ENCODE measurements at places on chromosomes 7 and 10.

- no peak for DNase-seq
Observed at GRCh38 chr7:25979605-25980004, 172.4 kb upstream of the NFE2L3 start.

DNA sequence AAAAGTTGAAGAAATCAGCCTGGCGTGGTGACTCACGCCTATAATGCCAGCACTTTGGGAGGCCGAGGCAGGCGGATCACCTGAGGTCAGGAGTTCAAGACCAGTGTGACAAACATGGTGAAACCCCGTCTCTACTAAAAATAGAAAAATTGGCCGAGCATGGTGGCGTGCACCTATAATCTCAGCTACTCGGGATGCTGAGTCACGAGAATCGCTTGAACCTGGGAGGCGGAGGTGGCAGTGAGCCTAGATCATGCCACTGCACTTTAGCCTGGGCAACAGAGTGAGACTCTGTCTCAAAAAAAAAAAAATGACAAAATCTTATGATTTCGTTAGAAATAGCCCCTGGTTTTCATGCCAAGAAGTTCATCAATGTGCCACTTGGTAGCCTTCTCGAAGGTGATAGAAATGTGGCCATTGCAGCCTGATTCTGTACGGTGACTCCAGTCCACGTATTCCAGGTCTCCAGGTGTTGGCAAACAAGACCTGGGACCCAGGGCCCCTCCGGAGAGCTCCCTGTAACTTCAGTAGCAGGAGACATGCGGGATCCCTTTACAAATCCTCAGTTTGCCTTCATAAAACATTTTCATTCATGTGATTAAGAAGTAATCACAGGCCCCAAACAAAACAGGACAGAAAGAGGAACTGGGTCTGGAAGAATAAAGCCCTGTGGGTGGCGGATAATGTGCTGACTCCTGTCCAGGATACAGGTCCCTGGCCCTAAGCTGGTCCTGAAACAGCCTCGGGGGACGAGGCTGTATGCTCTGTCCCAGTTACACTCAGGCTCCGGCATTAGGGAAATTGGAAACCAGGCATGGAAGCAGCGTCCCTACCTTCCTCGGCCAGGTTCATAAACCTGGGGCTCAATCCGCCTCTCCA is 207.3 kb upstream of the SH2B2 start:
- DNase-seq: peak; percentile 48

- DNase-seq: no peak
Observed at GRCh38 chr10:70528314-70528713, 49.7 kb downstream of the PALD1 start.

DNA sequence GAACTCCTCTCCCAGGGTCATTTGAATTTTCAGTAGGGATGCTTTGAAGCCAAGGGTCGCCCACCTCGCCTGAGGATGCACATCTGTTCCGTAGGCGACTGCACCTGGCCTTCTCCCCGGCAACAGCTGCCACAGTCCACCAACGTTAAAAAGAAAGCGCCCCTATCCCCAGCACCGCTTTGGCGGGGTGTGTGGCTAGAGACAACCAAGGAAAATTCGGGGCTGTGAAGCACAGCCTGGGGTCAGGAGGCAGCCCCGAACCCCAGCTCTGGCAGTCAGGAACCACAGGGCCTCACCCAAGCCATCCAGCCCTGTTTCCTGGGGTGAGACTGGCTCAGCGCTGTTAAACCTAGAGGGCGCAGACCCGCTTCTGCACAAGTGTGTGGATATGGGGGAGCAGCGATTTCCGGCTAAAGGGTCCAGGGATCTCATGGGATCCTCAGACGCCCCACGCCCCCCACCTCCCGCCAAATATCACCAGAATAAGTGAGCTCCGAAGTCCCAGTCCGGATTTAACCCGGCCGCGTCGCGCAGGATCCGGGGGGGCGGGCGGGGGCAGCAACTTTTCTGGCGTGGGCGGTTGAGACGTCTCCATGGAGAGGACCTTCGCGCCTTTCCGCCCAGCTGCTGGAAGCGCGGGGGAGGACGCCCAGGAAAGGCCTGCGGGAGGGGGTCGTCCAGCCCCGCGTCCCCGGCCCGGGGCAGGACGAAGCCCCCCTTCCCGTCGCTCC is 822 bp downstream of the ZC3HAV1L start:
- DNase-seq: peak; percentile 71

GRCh38 chr7:372932-373791 is 83.2 kb downstream of the FOXL3 start:
- DNase-seq: peak; percentile 74

GRCh38 chr7:133629701-133630100 is 376.8 kb downstream of the EXOC4 start:
- DNase-seq: no peak

DNA sequence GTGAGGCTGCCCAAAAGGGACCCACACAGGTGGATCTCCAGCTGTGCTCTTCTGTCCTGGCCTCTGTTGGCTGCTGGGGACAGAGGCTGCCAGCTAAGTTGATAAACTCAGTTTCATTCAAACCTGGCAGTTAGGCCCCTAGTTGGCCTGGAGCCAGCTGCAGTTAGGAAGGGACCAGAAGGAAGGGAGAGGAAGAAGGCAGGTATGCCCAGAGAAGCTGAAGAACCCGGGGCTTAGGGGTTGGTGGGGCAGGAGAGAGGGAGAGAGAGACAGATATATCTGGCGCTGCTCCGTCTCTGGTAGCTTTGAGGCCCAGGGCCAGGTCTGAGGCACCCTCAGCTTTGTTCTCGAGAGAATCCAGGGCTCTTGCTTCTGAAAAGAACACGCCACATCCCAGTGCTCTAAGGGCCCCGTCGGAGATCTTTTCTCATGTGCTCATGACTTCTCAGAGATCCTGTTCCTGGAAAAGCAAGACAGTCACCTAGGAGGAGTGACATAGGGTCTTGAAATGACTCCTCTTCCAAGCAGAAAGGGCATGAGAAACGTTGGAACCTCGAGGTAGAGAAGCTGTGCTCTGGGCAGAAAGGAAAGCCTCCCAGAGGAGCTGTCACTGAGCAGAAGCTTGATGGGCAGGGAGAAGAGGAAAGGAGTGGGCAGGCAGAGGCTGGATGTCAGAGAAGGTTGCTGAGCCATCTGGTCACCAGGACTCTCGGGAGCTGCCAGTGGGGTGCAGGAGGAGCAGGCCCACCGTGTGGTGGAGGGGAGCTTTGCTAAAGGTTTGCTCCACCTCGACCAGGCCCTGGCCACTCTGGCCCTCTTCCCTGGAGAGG is 153.6 kb downstream of the ARHGAP21 start:
- no peak for DNase-seq

DNA sequence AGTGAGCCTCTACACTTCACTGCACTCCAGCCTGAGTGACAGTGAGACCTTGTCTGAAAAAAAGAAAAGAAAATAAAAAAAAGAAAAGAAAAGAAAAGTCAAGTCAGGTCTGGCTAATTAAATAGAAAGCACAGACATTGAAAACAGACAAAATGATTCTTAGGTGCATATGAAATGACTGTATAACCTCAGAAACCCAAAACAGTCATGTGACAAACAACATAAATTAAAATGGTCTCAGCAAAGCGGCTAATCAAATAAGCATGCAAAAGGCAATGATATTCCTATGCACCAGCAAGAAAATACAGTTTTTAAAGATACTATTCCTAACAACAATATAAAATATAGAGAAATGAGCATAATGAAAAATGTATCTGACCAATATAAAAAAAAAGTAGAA is 38.3 kb downstream of the LRRC20 start:
- no peak for DNase-seq

- no peak for DNase-seq
Observed at GRCh38 chr10:58438340-58438871, 53.2 kb downstream of the TFAM start.

DNA sequence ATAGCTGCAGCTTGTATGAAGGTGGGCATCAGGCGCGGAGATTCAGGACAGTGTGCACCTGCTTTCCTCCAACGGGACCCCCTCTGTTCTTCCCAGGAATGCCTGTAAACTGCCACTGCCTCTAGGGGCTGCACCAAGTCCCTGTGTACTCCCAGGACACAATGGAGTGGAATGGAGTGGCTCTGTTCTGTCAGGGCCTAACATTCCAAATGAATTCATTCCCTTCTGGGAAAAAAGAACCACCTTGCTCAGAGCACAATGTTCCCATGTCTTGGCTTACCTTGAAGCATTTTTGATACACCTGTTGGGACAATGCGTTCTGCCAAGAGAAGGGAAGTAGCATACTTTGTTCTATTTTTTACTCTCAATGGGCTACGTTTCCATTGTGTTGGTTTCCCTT is 339.4 kb downstream of the FRMD4A start:
- DNase-seq: no peak

- no peak for DNase-seq
Observed at GRCh38 chr7:73758581-73759138, 11.4 kb downstream of the CLDN3 start.

DNA sequence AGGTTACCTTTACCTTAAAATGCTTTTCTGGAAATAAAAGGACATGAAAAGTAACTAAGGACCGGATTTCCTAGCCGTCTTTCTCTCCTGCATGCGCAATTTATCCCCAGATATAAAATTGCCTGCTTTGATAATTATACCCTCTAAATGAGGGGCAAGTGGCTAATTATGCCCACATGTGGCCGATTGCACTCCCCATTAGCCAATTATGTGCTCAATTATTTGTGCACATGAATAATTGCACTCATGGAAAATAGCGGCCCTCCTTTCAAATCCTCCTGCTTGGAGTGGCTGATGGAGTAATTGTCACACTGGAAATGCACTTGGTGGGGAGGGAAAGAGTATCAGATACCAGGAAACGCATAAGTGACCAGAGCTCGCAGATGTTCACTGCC is 66.4 kb upstream of the ATRNL1 start:
- DNase-seq: no peak

GRCh38 chr10:11298116-11298515 is 280.4 kb downstream of the CELF2 start:
- DNase-seq: no peak

- no peak for DNase-seq
Observed at GRCh38 chr7:30080818-30081217, 52.6 kb downstream of the PLEKHA8 start.

- DNase-seq: no peak
Observed at GRCh38 chr10:124105045-124105444, 11.6 kb upstream of the CHST15 start.

GRCh38 chr7:64655811-64656210 is 10.1 kb upstream of the ZNF107 start:
- DNase-seq: no peak

DNA sequence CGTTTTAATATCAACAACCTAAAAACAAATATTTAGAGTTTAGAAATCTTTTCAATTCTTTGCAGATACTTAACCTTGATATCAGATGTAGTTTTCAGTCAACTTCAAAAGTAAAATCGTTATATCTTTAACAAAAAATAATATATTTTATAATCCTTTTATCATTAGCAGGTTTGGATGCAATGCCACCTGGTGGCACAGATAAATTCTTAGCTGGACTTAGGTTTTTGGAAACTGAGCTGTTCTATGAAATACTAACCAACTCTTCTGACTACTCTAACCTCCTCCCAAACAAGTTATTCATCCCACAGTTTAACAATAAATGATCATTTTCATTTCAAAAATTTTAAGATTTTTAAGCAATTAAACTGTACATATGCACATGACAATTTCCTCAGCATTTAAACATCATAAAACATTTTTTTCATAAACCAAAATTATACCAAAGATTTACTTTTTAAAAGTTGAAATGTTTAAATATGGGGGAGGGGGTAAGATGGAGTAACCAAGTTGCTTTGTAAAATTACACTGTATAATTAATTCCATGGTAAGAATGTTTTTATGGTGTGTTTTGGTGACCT is 56.9 kb downstream of the HIBADH start:
- no peak for DNase-seq

DNA sequence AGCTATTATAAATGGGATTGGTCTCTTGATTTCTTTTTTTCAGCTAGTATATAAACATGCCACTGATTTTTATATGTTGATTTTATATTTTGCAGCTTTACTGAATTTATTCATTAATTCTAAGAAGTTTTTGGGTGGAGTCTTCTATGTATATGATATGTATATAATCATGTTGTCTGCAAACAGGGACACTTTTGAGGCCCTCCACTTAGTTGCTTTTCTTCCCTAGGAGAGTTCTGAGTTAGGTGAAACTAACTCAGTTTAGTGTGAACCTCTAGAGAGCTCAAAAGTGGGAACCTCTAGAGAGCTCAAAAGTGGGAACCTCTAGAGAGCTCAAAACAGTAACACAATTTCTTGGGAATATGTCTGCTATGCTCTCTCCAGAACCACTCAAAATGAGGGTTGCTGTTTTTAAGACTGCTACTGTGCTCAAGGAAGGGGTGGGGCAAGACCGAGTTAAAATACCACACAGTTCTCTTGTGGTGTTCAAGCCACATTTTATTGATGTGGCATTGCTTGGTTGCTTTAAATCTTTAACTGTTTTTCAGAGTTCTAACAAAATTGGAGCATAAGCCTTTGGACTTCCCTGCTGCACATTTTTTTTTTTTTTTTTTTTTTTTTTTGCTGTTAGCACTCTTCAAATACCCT is 13.2 kb downstream of the CCDC7 start:
- no peak for DNase-seq

- no peak for DNase-seq
Observed at GRCh38 chr7:30995536-30995935, 31.8 kb downstream of the GHRHR start.

GRCh38 chr10:8294779-8295178 is 240.3 kb downstream of the GATA3 start:
- DNase-seq: no peak

GRCh38 chr10:23111517-23112286 is 16.3 kb downstream of the MSRB2 start:
- no peak for DNase-seq

DNA sequence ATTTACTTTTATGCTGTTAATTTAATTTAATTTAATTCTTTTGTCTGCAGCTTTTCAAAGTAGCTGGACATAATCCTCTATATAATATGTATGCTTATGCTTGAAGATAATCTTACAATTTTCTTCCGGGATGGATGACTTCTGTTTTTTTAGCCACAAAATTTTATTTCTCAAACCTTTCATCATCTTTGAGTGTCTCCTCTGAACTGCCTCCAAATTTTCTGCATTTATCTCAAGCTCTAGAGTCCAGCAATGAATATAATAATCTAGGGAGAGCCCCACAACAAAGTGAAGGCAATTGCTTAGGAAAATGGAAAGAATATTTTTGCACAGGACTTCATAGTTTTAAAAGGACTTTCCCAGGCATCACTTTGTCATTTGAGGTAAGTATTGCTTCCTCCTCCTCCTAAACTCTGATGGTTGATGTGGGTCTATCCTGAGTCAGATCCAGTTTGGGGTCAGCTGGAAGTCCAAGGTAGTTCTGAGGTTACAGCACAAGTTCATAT is 53.7 kb upstream of the FAM3C start:
- no peak for DNase-seq

GRCh38 chr7:5357951-5358350 is 65.7 kb downstream of the TNRC18 start:
- no peak for DNase-seq

GRCh38 chr10:122461367-122461728 is at the start of gene HTRA1:
HTRA1 (plus strand) TSS chr10:122461553; CDS start chr10:122461653, 100 bp downstream.
- peak; percentile 87 for DNase-seq

GRCh38 chr10:93926613-93927012 is 32.8 kb downstream of the SLC35G1 start:
- no peak for DNase-seq
